H9 (cell line): ENCODE measurements at places on chromosomes 2 and 18. TPM values are rescaled to one million over a fixed set of nuclear protein-coding genes. Genes with fewer than 3 reads are reported as not detected.
A peak's percentile ranks its signal among the peaks of the same experiment; 100 is the strongest.

The LRP2 gene
- 1.4 and 1.6 TPM in 2 replicates for total RNA-seq

- peak within 1 kb of the TSS; percentile 88 for H3K4me3 ChIP-seq
- H3K36me3 ChIP-seq = peaks cover 2% of the 10 kb centered on the region; the same call in 2 of the 3 replicates
- H3K27me3 ChIP-seq = peaks cover 29% of the 10 kb centered on the region
- no peak within 1 kb of the TSS for H3K27ac ChIP-seq
Measured at GRCh38 chr2:134718817-134719814, at the start of gene TMEM163. TMEM163 (minus strand) TSS chr2:134719000.

DNA sequence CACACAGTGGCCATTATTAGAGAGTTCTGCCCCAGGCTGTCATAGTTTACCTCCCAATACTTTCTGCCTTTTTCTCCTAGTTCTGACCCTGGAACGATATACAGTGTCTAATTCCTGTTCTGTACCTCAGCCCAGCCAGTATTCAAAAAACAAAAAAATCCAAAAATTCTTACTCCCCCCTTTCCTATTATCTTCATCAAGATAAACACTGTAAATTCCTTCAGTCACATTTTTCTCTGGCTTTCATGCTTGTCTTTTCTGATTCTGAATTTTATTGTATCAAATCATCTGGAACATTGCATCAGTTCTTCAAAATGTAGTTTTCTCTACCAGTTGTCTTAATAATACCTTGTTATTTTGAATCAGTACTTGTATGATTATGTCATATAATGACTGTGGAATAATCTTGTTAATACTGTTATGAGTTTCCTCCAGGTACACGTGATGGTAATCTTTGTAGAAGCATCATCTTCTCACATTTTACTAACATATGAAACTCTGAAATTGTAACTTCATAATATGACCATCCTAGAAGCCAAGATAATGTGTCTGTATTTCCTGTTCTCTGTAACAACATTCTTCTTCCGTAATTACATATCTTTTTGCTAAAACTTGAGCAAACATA is 79.0 kb upstream of the NOSTRIN start:
- H3K27me3 ChIP-seq = no peaks in the 10 kb centered on the region
- no peak overlapping the region for H3K4me3 ChIP-seq
- DNase-seq = no peak
- H3K4me1 ChIP-seq = no peaks in the 10 kb centered on the region

DNA sequence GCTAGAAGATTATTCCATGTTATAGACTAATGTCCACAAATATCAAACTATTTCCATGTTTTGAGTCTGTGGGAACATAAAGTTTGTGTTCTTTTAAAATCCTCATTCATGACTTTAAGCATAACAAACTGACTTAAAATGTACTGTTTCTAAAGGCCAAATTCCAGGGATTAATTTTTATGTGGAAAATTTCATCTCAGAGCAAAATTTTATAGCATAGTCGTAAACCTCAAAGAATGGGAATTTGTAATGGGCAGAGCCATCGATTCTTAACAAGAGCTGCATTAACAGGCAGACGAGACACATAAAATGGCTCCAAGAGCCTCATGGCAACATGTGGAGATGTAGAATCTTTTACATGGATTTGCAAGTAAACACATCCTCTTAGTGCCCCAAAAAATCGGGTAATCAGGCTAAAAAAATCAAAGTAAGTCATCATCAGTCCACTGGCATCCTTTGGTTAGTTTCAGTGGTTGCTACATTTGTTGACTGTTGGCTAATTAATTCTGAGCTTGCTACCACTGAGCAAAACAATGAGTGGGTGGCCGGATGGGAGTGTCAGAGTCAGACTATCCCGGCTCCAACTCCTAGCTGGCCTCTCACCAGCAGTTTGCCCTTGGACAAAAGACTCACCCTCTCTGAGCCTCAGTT is 119.6 kb downstream of the FAM210A start:
- no peak overlapping the region for H3K27ac ChIP-seq
- no peak for DNase-seq
- H3K27me3 ChIP-seq = no peaks in the 10 kb centered on the region; the same call in 1 of the 2 replicates
- H3K4me1 ChIP-seq = no peaks in the 10 kb centered on the region
- H3K36me3 ChIP-seq = no peaks in the 10 kb centered on the region
- no peak overlapping the region for H3K4me3 ChIP-seq

DNA sequence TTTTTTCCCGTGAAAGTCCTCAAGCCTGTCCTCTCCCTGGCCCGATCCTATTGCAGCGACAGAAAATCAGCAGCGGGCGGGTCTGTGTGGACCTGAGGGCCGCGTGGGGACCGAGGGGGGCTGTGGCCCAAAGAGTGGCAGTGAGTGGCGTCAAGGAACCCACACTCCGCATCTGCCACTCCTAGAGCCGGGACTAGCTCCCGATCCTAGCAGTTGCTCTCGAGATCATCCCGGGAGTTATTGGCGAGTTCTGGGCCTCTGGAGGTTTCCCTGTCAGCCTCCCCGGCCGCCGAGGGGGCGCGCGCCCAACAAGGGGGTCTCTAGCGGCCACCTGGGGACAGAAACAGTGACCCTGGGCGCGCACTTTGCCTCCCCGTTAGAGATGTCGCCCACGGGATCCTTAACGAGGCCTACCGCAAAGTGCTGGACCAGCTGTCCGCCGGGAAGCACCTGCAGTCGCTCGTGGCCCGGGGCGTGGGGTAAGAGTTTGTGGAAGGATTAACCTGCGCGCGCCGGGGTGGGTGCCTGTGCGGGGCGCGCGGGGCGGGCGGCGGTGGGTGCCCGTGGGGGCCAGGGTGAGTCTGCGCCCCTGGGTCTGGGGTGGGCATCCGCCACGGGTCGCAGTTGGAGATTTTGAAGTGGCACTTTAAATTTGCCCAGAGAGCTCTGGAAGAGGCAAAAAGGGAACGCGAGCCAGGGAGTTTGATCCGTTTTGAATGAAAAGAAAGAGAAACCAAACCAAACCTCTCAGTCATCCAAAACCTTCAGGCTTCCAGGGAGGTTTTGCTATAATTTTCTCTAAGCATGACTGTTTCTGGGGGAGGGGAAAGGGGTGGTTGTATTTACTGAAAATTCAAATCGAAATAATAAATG is 3.5 kb downstream of the ADCYAP1 start:
- H3K4me3 ChIP-seq = peak overlapping the region; percentile 75
- no peaks in the 10 kb centered on the region for H3K36me3 ChIP-seq
- H3K4me1 ChIP-seq = no peaks in the 10 kb centered on the region
- peak; percentile 34 for DNase-seq
- H3K27ac ChIP-seq = no peak overlapping the region
